Stimulated activated CD8-positive, alpha-beta memory T cell treated with anti-CD3 and anti-CD28 coated beads, Interleukin-15, amount 100 ng/mL, for 4 hours (primary cell): ENCODE measurements at places on chromosomes 12 and 14.

GRCh38 chr12:54935235-54935951 lies 49.2 kb downstream of the TESPA1 start:
- no peak for DNase-seq

DNA sequence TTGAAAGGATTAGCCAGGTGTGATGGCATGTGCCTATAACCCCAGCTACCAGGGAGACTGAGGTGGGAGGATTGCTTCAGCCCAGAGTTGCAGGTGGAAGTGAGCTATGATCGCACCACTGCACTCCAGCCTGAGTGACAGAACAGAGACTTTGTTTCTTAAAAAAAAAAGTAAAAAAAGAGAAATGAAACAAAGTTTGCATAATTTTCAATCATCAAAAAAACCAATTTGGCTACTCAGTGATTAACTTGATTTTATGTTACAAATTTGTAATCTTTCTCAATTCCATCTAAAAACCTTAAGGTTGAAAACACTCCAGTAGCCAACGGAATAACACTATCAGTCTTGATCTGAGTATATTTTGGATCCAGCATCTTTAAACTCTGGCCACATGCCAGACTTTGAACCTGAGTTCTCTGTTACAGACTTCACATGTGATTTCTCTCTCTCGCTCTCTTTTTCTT lies 12.6 kb upstream of the DENND5B start:
- no peak for DNase-seq

- no peak for DNase-seq
Measured at GRCh38 chr12:27549236-27549800, 25.3 kb downstream of the PPFIBP1 start.

DNA sequence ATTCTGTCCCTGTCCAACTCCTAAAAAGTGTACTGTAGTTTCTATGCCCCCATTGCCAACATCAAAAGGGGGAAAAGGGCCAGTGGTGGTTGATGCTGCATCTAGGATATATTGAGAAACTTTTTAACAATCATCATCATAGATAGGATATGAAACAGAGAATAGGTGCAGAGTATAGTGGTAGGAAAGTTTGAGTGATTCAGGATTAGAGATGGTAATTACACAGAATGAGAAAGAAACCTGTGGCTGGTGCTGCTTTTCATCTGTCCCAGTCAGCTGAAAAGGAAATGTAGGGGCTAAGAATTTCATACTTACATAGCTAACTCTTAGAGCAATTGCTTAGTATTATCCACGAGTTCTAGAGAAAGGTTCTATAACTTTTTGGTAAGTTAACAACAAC lies 67.6 kb downstream of the GTF2A1 start:
- no peak for DNase-seq

DNA sequence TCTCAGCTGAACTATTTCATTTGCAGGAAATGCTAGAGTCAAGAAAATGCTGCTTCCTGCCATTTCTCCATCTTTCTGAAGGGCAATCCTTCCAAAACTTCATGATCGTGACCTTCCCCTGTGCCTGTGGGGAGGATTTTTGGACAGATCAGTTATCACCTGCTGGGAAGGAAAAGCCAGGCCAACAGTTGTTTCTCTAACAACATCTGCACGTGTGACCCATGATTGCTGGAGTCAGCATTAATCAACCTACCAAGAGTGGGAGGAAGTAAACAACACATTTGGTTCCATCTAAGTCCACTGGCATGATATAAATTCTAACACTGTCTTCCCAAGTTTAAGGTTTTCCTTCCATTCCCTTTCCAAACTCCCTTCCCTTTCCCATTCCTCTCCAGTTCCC lies 172.7 kb downstream of the APAF1 start:
- DNase-seq, result no peak

- peak; percentile 68 for DNase-seq
Measured at GRCh38 chr12:57213058-57213715, 3.4 kb upstream of the NXPH4 start.

- DNase-seq, result no peak
Measured at GRCh38 chr12:74111688-74112360, 425.8 kb upstream of the ATXN7L3B start.

DNA sequence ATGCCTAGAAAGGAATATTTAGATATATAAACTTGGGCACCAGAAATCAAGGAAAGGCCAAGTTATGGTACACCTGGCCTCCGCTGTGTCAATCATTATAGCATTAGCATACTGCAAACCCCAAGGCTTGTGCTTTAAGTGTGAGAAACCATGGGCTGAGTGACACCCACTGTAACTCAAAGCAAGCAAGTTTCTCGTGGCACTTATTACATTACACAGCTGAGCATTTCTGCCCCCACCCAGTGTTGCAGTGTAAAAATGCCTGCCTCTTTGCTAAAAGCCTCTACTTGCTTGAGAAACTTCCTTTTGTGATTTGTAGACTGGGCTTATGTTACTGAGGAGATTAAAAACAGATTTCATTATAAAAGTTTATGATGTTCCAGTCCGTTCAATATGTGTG lies 122.0 kb downstream of the TGFB3 start:
- DNase-seq, result no peak

- no peak for DNase-seq
Measured at GRCh38 chr12:20245491-20245890, 122.8 kb upstream of the PDE3A start.

GRCh38 chr12:43737646-43738045 lies 20.9 kb downstream of the PUS7L start:
- DNase-seq, result no peak

DNA sequence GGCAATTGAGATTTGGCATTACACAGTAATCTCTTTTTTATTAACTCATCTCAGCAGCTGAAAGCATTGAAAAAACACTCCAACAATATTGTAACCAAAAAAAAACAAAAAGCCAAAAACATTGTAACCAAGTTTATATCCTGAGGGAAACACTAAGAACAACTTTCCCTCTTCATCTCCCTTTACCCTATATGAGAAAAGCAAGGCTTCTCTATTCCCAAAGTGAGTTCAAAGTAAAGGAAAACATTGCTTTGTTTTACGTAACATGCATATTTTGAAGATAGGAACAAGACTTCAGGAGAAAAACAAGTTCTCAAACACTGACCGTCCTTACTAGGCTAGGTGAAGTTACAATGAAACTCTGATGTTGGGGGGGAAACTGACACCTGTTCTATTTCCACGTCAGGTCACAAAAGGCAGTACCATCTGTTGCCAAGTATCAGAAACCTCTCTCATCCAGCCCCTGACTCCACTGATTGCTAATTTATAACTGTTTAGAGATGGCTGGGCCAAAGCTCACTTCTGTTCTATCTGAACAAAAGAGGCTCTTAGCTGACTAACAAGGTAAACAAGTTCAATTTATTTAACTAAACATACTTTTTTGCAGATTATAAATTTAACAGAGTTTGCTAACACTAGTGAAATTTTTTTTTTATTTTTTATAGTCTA lies 67.9 kb upstream of the PLXNC1 start:
- DNase-seq, result no peak

DNA sequence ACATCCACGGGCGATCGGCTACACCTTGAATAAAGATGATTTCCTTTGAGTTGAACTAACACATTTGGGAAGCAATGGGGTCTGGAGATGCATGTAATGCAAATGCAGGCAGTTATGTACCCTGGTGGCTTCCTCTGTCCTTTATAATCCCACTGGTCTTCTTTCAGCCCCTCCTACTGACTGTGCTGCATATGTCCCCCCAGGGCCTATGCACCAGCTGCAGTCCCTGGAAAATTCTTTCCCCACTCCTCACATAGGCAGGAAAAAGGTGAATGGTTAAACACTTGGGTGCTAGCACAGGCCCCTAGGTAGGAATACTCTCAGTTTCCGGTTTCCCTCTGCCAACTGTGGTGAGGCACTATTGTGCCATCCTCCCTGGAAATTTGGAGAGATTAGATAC lies 294.8 kb upstream of the SOX5 start:
- no peak for DNase-seq

GRCh38 chr12:14442221-14442881 lies 76.9 kb downstream of the ATF7IP start:
- no peak for DNase-seq

DNA sequence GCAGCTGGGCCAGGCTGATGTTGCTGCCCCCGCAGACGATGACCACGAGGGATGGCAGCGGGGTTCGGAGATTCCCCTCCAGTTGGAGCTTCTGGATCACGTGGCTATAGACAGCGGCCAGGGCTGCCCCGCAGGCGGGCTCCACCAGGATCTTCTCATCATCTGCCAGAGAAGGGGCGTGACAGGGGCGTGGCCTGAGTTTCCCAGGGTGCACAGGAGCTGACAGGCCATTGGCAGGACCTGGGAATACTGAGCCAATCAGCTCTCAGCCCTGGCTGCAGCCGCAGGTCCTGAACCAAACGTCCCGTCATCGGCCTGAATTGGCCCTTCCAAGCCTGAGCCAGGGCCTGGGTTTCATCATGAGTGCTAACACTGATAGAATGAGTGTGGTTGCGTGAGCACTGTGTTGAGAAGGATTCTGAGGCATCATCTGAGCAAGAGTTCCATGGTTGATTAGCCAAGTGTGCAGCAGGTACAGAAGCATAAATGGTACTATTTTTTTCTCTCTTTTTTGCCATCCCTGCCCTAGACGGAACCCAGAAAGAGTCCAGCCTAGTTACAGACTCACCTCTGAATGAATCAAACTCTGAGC lies 10.6 kb downstream of the SDS start:
- no peak for DNase-seq

DNA sequence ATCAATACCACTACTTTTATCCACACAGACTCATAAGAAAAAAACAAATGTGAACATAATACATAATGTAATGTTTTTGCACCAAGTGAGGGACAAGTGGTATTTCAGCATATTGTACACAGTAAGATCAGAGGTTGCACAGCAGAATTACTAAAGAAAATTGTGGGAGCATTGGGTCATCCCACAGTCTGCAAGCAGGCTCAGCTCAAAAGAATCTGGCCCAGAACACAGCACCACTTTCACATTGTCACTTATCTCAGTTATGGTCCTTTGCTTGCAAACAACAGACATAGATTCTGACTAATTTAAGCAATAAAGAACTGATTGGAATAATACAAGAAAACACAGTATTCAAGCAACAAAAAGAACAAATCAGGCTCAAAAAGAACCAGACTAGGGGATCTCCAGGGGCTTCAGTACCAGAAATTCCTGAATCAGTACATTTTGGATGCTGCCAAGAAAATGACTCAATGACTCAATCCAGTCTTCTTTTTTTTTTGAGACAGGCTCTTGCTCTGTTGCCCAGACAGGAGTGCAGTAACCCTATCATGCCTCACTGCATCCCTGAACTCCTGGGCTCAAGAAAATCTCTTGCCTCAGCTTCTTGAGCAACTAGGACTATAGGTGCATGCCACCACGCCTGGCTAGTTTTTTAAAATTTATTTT lies 42.9 kb upstream of the EEA1 start:
- no peak for DNase-seq

- DNase-seq, result no peak
Measured at GRCh38 chr12:67764946-67765619, 116.5 kb downstream of the DYRK2 start.

- no peak for DNase-seq
Measured at GRCh38 chr12:124699909-124700308, 132.5 kb upstream of the NCOR2 start.

GRCh38 chr14:79018836-79019235 lies 848.7 kb downstream of the NRXN3 start:
- DNase-seq, result no peak

- no peak for DNase-seq
Measured at GRCh38 chr12:19971361-19972280, 396.7 kb upstream of the PDE3A start.

DNA sequence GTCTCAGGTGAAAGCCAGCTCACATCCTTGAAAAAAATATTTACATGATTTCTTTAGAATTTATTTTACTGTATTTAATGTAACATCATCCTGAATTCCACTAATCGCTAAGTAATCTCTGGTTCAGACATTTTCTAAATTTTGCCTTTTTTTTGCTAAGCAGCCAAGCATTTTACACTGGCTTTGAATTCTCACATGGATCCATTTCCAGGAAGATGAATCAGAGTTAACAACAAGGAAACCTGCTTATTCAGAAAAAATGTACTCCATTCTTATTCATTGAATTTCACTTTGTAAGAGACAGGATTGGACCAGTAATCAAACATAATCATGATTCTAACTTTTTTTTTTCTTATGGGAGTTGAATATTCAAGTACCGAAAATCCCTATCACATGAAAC lies 1785.1 kb upstream of the FLRT2 start:
- DNase-seq, result no peak

GRCh38 chr14:58537004-58537403 lies 100.8 kb upstream of the DACT1 start:
- DNase-seq, result no peak

GRCh38 chr12:32768518-32768917 lies 12.8 kb upstream of the YARS2 start:
- DNase-seq, result no peak

- DNase-seq, result no peak
Measured at GRCh38 chr12:130944878-130945277, 8.8 kb upstream of the ADGRD1 start.

- no peak for DNase-seq
Measured at GRCh38 chr12:54352891-54353874, 11.1 kb downstream of the GPR84 start.

DNA sequence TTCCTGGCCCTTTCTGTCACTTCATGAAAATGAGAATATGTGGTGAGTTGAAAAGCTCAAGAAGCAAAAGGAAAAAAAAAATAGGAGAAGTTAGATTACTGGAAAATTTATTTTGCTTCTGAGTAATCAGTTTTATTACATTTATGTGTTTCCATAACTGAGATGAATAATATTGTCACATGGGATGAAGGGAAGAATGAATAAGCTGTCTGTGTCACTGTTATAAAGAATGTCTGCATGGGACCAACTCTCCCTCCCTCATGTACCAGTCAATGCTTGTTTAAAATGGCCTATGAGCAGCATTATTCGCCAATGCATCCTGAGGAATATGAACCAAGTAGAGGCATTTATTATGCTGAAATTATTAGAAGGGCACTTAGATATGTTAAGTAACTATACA lies 246.3 kb downstream of the PRKD1 start:
- DNase-seq, result no peak

- no peak for DNase-seq
Measured at GRCh38 chr14:53327716-53328115, 174.6 kb upstream of the DDHD1 start.

DNA sequence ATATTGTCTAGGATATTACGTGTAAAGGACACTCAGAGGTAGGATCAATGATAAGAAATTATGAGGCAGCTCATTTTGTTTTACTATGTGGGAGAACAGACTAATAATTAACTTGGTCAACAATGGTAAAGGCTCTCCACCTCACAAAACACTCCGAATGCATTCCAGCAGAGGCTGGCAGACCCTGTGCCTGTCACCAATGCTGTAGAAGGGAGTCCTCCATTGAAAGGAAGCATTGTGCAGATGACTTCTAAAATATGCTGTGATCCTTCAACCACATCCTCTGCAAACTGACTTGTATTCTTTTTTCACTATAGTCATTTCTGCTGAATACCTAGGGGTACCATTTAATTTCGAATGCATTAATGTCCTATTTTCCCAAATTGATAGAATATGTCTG lies 119.6 kb upstream of the EEA1 start:
- DNase-seq, result no peak
